ENCODE measurements at places on chromosomes 2 and 18.

GRCh38 chr2:54722641-54723040 lies 821 bp upstream of the EML6 start:
- no peak for DNase-seq

- no peak for DNase-seq
These were observed 38.4 kb downstream of the GALNT1 start for GRCh38 chr18:35619941-35620340.

- DNase-seq, result no peak
These were observed 146.7 kb upstream of the ALKAL2 start for GRCh38 chr2:434625-435024.

- no peak for DNase-seq
These were observed 506.7 kb upstream of the CNTNAP5 start for GRCh38 chr2:123518367-123518766.

DNA sequence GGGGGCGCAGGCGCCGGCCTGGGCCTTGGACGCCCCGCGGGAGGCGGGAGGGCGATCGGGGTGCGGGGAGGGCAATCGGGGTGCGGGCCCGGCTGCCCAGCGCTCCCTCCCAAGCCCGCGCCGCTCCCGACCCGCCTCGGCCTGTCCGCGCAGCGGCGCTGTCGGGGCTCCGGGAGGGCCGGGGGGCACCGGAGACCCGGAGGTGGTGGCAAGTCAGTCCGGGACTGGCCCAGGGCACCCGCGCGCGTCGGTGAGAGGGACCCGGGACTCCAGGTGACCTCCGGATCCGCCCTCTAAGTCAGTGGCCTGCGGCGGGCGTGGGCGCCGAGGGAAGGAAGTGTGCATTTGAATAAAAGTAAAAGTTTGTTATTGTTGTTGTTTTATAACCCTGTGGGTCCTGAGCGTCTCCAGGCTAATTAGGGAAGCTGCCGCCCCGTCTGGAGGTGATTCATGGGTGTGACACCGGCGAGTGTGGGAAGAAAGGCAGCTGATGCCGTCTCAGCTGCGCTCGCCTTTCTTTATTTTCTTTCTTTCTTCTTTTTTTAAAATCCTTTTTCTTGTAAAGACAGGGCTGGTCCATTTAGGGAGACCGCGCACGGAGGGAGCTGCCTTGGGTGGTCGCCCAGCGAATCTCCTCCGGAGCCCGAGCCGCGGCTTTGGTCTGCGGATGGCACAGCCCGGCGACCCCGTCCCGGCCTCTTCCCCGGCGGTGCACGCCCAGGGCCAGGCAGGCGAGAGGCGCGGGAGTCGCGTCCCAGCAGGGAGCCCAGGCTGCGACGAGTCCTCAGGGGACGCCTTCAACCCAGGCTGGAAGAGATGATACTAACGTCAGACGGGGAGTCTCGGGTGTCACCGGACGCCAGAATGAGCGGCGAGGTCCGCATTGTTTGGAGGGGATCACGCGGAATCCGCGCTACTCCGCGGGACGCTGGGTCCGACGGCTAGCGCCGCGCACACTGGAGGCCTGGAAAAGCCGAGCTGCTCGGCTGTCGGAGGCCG lies 627 bp upstream of the CRACDL start:
- peak; percentile 53 for DNase-seq

DNA sequence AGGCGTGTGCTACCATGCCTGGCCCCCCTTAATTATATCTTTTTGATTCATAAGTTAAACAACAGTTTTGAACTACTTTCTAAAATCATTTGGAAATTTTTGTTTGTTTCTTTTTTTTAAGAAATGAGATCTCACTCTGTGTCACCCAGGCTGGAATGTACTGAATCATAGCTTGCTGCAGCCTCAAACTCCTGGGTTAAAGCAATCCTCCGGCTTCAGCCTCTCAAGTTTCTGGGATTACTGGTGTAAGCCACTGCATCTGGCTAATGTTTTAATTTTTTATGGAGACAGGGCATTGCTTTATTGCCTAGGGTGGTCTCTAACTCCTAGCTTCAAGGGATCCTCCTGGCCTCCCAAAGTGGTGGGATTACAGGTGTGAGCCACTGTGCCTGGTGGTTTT lies 71.5 kb downstream of the BABAM2 start:
- no peak for DNase-seq

DNA sequence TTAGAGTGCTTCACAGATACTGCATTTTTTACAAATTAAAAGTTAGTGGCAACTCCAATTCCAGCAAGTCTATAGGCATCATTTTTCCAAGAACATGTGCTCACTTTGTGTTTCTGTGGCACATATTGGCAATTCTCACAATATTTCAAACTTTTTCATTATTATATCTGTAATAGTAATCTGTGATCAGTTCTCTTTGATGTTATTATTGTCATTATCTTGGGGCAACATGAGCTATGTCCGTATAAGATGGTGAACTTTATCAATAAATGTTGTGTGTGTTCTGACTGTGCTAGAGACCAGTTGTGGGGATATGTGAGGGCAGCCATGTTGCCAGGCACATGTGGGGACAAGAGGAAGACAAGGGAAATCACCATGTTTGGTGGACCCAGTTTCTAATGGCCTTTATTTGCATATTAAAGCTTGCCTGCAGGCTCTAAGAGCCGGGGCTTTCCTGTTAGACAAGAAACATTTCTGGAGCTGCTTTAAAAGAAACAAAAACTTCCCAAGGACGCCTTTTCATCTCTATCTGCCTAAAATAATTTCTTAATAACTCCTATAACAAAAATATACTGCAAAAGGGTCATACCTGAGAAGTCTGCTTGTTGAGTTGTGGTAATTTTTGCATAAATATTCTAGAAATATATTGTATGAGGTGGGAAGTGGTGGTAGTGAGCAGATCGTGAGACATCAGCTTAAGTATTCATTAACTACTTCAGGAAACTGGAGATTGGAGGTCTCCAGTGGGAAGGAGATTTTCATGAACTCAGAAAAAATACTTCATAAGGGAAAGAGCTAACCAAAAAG lies 37.2 kb downstream of the KYNU start:
- DNase-seq, result peak; percentile 38

DNA sequence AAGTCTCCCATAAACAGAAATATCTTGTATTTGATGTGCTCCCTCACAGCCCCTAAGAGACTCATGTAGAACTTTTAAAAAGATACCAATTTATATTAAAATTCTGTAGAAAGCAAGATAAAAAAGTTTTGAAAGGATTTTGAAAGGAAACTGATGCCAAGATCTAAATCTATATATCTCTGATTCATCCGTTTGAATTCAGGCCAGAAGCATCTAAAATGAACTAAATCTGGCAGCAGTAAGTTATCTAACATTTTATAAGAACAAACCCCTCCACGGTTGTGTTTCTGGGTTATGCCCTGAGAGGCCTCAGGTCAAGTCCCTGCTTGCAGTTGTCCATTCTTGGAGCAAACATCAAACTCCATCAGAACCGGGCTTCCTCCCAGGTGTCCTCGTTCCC lies 165.8 kb downstream of the FBXO15 start:
- DNase-seq, result no peak

DNA sequence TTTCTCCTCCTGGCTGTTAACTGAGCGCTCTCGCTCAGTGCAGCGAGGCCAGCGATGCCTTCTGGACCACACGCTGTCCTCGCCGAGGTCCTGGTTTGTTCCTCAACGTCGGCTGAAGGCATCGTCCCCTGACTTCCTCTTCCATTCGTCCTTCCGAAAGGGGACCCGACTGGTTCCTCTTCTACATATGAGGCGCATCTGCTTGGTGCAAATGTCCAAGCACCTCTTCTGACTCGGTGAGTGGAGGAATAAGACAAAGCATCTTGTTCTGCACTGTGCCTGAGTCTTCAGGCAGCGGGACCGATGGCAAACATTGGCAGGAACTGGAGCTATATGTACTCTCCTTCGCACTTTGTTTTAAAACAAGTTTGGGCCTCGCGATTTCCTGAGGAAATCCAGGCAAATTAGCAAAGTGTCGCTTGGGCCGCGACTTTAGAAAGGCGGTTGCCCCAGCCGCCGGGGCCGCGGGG lies 621 bp upstream of the KCNS3 start:
- DNase-seq, result peak; percentile 52

DNA sequence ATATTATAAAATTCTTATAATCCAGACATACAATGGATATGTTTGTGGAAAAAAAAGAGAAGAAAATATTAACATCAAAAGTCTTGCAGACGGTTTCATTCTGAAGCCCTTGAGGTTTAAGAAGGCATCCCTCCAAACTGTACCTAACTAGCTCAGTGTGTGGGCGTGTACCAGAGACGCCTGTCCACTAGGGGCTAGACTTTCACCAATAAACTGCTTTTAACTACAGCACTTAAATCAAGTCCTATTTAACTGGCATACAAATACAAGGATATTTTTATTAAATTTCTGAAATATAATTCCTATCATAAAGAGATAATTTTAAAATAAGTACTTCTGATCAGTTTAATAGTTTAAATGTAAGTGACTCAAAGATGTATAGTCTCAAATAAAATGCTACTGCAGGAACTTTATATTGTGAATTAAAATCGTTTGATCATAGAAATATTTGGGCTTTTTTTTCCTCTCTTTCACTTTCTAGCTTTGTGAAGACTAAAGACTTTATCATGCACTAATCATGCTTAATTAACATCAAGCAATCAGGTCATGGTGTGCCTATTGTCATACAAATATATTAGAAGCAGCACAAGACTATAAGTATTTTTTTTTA lies 437.7 kb downstream of the SATB2 start:
- DNase-seq, result no peak

DNA sequence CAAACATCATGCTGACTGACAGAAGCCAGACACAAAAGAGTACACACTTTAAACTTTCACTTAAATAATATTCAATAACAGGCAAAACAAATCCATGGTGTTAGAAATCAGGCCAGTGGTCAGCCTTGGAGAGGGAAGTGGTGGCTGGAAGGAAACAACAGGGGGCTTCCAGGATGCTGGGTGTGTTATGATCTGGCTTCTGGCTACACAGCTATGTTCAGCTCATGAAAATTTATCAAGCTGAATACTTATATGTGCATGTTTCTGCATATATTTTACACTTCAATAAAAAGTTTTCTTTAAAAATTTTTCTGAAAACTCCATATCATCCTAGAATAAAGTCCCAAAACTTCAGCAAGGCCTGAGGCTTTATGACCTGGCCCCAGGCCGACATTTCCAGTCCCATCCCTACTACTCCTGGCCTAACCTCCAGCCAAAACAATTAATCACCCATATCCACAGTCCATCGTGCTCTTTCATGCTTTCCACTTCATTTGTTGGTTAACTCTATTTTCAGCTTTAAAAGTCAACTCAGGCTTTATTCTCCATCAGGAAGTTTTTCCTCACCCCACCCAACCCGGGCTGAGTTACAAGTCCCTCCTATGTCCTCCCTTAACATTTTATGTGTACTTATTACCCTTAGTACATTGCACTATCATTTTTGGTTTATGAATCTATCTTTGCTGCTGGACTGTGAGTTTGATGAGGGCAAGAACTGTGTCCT lies 27.9 kb upstream of the SPTBN1 start:
- DNase-seq, result no peak

GRCh38 chr18:29779096-29779495 lies 1263.4 kb downstream of the DSC3 start:
- no peak for DNase-seq

GRCh38 chr2:241964133-241964532 lies 94.6 kb downstream of the RTP5 start:
- no peak for DNase-seq

- no peak for DNase-seq
These were observed 171.8 kb downstream of the UBR3 start for GRCh38 chr2:169999054-169999453.

- no peak for DNase-seq
These were observed 46.7 kb downstream of the ICA1L start for GRCh38 chr2:202824901-202825300.

GRCh38 chr2:217593732-217594131 lies 409.1 kb downstream of the TNS1 start:
- DNase-seq, result no peak

DNA sequence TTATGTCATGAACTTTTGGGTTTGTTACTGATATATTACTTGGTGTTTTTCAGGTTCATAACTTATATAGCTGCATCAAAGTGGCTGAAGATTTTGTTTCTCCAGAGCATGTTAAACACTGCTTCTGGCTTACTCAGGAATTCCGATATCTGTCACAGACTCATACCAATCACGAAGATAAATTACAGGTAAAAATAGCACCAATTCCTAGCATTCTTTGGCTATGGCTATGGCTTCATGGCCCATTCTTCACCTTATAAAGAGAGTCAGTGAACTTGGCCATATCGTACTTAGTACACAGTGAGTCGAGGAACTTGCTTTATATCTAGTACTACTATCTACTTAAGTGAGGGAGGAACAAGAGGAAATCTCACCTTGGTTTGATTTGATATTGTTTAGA lies 49.9 kb downstream of the KDM3A start:
- no peak for DNase-seq

DNA sequence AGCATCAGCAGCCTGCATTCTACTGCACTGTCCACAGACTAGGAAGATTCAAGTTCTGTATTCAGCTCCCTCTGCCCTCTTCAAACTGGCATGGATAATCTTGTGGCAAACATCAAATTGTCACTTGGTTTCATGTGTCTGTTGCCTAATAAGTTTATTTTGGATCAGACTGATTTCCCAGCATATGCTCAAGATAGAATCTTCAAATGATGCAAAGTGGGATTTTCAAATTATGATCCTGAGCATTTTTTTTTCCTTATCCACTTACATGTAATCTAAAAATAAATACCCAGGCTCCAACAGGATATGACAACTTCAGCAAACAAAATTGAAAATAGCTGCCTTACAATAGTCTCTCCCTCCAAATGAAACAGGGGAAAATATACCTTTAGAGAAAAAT lies 160.9 kb upstream of the VRK2 start:
- no peak for DNase-seq

- peak; percentile 41 for DNase-seq
These were observed 1.2 kb downstream of the BCL11A start for GRCh38 chr2:60552078-60552850.

- DNase-seq, result no peak
These were observed 286.8 kb upstream of the HNMT start for GRCh38 chr2:137677466-137677865.

DNA sequence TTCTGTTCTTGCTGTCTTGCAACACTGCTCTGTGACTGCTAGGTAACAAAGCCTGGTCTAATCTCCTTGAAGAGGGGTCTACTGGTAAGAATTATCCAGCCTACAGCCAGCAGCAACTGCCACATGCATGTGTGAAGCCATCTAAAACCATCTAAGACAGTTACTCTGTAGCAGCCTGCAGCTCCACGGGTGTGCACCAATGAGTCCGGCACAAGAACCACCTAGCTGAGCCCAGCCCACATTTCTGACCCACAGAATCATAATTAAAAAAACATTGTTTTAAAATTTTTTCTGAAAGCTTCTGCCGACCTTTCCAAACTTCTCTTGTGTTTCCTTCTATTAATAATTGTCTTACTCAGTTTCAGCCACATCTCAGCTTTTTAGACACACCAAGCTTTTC lies 102.8 kb downstream of the ZNF385B start:
- DNase-seq, result no peak

DNA sequence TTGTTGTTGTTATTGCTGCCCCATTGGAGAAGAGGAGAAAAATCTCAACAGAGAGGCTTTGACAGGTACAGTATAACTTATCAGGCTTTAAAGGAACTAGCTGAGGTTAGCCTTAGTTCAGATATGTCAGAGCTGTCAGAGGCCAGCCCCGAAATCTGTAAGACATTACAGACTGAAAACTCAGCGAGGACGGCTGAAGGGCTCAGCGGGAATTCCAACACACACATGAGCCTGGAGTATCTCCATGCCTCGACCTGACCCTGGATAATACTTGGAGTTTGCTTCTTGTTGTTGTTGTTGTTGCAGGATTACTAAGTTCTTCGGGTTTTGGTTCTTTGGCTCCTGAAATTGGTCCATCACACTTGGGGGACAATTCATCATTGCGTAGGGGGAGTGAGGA lies 166.9 kb downstream of the MIB1 start:
- DNase-seq, result no peak
